ENCODE measurements at places on chromosomes 16 and 17.

DNA sequence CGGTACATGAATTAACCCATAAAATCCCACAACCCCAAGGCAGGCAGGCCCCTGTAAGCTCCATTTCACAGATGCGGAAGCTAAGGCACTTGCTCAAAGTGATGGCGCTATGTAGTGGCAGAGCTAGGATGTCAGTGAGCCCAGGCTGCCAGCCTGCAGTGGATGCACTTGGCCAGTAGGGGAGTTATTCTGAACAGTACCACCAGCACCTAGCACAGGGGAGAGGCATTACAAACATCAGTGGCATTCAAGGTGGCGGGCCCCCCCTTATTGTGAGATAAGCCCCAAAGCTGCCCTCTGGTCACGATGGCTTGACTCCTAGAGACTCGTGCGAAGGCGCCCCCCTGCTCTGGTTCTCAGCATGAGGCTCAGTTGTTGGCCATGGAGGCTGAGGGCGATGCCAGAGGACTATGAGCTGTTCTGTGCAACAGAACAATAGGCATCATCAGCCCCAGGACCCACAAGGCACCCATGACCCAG is 33.8 kb downstream of the GTF3C1 start:
- DNase-seq: no peak

GRCh38 chr17:80453126-80453997 is 23.0 kb downstream of the NPTX1 start:
- no peak for DNase-seq

DNA sequence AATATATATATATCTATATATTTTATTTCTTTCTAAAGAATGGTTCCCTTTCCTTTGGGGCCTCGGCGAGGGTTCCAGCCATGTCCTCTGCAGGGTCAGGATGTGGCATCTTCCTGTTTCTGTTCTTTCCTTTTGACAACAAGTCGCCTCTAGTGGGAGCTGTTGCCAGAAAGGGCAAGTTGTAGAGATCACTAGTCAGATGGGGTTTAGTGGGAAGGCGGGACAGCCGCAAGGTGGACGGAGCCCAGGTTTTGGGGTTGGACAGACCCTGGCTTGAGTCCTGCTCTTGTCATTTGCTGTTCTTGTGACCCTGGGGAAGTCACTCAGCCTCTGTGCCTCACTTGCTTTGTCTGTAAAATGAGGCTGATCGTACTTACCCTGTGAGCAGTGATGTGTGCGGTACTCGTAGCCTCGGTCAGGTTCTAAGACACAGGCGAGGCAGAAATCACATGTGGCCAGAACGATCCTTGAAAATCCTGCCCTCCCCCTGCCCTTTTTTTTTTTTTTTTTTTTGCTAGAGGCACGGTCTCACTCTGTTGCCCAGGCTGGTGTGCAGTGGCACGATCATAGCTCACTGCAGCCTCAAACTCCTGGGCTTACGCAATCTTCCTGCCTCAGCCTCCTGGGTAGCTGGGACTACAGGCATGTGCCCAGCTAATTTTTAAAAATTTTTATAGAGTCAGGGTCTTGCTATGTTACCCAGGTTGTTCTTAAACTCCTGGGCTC is 80.1 kb downstream of the ABCC6 start:
- no peak for DNase-seq

DNA sequence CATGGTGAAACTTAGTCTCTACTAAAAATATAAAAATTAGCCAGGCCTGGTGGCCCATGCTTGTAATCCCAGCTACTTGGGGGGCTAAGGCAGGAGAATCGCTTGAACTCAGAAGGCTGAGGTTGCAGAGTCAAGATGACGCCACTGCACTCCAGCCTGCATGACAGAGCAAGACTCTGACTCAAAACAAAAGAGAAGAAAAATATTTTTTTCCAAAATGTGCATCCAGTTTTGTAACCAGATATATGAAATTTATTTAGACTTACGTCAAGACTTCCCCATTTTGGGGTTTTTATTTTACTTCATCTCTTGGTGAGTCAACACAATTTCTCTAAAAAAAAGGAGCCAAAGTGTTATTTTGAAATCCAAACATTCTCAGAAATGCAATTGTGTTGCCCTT is 5.5 kb upstream of the TM4SF5 start:
- DNase-seq: no peak

GRCh38 chr17:79033046-79033616 is 9.2 kb downstream of the C1QTNF1 start:
- DNase-seq: no peak

GRCh38 chr17:11493936-11494335 is 104.3 kb upstream of the DNAH9 start:
- no peak for DNase-seq

DNA sequence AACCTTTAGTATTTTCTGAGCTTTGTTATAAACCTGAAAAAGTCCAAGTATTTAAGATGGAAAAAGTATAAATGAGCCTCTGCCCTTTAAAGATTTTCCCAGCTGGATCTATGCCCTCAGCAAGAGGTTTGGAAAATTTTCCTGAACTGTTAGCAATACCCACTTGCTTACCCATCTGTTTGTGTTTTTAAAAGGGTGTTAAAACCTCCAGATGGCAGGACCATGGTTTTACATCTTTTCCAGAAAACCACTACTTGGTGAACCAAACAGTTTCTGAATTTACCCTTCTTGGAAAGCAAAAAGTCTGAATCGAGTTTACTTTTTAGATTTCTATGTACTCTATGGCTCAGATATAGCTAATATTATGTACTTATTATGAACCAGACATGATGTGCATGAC is 719 bp downstream of the PMFBP1 start:
- no peak for DNase-seq

DNA sequence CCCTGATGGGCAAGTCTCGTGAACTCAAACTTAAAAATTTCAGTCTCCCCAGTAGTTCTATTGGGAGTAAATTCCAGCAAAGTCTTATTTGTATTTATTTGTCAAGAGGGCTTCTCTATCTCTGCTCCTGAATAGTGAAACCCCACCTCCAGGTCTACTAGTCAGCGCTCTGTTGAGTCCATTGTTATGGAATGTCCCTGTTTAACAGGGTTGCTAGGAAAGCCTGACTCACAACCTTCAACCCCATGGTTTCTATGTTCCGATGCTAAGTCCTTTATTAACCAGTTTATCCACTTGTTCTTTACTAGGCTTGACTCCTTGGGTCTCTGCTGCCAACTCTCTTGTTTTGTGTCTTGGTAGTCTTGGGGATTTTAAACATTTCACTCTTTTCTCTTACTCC is 250.7 kb upstream of the MYOCD start:
- no peak for DNase-seq

- no peak for DNase-seq
These were observed 925 bp downstream of the ZNF689 start for GRCh38 chr16:30609002-30609925.

GRCh38 chr16:83269048-83269447 is 538.7 kb upstream of the HSBP1 start:
- DNase-seq: no peak

DNA sequence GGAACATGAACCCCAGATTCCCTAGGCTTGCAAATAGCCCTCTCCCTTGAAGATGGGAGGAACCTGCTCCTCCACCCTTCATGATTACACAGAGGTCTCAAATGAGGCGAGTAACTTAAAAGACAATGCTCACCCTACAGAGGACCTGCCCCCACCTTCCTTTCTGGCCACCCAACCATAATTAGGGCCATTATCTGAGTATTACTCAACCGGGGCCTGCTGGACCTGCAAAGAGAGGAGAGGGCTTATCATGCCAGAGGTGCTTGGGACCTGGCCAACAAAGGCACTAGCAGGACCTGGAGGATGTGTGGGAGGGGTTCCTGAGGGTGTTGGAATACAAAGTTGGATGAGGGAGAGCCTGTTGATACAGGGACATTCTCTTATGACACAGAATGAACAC is 42.4 kb downstream of the RNF157 start:
- DNase-seq: no peak

GRCh38 chr16:51900221-51900780 is 646.6 kb downstream of the TOX3 start:
- DNase-seq: no peak

DNA sequence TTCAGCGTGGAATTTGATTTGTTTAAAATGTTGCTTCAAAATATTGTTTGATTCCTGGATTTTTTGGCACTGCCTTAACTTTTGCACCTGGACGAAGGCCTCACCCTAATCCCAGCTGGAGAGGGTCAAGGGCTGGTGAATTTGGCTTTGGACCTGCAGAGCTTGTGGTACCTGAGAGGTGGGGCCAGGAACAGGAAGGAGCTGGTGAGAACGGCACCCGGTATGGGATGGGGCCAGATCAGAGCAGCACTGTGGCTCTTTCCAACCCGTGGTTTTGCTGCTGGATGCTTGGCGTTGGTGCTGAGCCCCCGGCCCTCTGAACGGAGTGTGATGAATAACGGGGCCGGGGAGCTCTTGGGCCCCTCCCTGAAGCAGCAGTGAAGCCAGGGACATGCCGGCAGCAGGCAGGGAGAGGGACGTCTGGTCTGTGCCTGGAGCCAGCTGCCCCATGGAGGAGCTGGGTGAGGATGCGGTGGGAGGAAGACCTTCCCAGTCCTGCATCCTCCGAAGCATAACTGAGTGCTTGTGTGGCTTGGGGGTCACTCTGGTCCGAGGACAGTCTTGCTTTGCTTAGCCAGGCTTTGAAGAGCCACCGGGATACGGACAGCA is 275.4 kb downstream of the SEC14L1 start:
- DNase-seq: no peak

GRCh38 chr16:55044201-55044975 is 113.7 kb downstream of the IRX5 start:
- no peak for DNase-seq

All from NK-92 treated with Interleukin-12 subunit alpha and Interleukin-12 subunit beta, amount 100 ng/mL, for 24 hours (cell line).